ENCODE measurements at places on chromosomes 3 and 15.
A peak's percentile ranks its signal among the peaks of the same experiment; 100 is the strongest.

GRCh38 chr3:139835830-139836683 lies 98.9 kb upstream of the CLSTN2 start:
- no peak for DNase-seq

DNA sequence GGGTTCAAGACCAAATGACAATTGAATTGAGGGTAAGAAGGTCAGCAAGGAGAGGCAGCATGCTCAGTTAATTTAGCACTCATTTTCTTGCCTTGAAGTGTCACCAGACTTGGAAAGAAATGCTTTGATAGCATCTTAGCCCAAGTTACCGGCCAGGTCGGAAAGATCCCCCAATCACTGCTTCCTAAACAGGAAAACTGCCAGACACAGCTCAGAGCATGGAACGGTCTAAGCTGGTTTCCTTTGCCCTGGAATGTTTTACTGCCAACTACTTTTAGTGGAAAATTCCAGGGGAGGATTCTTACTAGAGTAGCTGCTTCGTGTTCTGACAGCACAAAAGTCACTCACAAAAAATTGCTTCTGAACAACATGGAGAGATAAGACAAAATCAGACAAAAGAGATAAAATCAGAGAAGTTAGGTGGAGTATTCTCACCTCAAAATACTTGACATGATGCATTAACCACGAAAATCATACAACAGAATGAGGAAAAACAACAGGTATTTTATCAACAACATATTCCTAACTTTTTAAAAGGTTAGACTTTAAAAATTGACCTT lies 65.5 kb downstream of the CCR4 start:
- DNase-seq = no peak

- DNase-seq = no peak
These were observed 136.8 kb upstream of the ACP3 start for GRCh38 chr3:132180337-132180791.

GRCh38 chr3:48651771-48652170 lies 10.9 kb downstream of the CELSR3 start:
- no peak for DNase-seq

DNA sequence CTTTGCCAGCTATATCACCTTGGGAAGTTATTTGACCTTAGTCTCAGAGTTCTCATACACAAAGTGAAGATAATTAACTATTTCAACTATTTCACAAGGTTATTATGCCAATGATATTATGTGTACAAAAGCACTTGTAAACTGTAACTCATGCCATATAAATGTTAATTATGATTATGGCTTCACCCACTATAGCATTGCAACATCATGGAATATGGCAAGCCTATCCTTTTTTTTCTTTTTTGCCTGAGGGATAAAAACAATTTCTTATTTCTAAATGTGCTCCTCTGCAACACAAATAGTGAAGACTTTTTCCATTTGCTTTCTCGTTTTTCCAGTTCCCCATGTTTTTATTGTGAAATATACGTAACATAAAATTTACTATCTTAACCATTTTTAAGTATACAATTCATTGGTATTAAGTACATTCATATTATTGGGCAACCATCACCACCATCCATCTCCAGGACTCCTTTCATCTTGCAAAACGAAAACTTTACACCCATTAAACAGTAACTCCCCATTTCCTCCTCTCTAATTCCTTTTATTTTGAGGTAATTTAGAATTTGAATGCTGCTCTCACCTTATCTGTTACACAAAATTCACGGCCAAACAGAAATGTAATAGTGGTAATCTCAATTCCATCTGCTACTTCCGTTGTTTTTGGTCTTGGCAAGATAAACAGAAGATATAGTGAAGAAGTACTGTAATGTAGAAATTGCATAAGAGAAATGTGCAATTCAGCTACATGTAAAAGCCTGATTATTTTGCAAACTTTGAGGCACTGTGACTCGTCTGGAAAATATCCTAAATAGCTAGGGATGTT lies 46.3 kb downstream of the NANOGP8 start:
- no peak for DNase-seq

- no peak for DNase-seq
These were observed 61.3 kb upstream of the CMTM8 start for GRCh38 chr3:32176989-32177701.

- DNase-seq = peak; percentile 70
These were observed 8.9 kb downstream of the ECE2 start for GRCh38 chr3:184284696-184285095.

- no peak for DNase-seq
These were observed 50.4 kb upstream of the GRIP2 start for GRCh38 chr3:14590569-14590968.

DNA sequence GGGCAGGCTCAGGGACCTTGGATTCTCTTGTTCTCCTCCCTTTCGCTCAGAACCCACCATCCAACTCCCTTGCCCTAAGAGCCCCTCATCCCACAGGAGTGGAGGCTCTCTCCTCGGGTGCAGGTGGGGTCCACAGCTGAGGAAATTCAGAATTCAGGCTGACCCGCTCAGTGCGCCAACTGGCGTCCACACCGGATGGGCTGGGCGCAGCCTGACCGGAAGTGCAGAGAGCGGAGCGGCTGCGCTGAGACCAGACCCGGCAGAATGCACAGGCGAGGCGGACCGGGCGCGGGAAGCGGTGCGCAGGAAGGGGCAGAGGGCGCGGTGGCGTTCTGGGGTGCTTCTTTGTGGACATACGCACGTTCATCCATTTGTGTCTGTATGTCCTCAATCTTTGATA lies 210.4 kb upstream of the NDN start:
- no peak for DNase-seq

GRCh38 chr3:186118692-186119091 lies 9.8 kb upstream of the ETV5 start:
- no peak for DNase-seq

- DNase-seq = no peak
These were observed 31.5 kb upstream of the TRH start for GRCh38 chr3:129943020-129943419.

GRCh38 chr3:62110443-62111225 lies 262.7 kb downstream of the FEZF2 start:
- no peak for DNase-seq

DNA sequence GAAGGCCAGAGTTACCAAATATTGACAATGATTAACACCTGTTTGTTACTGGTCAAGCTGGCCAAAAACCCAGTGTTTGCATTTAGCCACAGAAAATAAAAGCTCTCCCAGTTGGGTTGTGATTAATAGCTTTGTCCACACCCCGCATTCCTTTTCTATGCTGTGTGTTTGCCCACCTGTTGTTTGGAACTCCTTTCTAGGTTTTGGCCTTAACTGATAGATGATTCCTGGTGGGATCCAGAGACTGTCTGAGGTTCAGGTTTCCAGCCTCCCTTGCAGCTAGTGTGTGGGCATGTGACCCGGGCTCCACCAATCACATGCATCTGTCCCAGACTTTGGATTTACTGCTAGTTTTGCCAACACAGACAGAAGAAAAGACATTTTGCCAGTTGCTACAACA lies 83.8 kb downstream of the PTPRG start:
- no peak for DNase-seq

- DNase-seq = no peak
These were observed 88.4 kb downstream of the RAP2B start for GRCh38 chr3:153250446-153250845.

Measured in hypothalamus (tissue), 51 donors.